ENCODE measurements at places on chromosomes 6 and 20.

- DNase-seq = peak; percentile 61
Measured at GRCh38 chr6:161444464-161444863, 170.6 kb upstream of the AGPAT4 start.

DNA sequence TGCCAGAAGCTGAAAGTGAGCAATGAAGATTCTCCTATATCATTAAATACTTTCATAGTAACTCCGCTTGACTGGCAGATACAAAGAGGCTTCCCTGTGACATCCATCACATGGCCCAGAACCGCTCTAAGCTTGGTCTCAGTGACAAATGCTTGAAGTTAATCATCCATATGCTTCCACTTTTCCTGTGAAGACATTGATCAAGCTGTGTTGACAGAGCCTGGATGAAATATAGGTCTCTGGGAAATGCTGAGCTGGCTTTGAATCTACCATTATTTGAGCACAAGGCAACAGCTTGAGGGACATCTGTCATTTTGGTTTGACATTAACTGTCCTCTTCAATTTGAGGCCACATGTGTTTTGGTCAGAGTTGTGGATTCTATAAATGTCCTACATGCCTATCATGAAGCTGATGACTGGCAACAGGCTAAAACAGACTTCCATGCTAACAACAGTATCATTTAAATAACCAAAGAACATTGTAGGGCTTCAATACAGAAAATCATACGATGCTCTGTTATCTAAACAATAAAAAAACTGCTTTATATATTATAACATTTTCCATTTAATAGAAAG is 402.2 kb upstream of the IRAK1BP1 start:
- no peak for DNase-seq

DNA sequence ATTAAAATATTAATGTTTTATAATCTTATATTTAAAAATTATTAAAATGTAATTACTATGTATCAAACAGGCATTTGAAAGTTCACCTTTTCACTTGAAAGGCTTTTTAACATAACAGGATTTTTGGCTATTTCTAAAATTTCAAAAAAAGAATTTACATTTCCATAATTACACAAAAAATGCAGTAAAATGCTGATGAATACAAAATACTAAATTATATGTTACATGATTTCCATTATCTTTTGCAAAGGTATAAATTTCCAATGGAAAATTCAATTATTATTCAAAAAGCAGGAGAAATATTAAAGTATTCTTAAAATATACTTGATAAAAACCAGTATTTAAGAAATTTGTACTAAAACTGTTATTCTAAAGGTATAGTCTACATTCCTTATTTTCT is 66.1 kb downstream of the PHIP start:
- no peak for DNase-seq

DNA sequence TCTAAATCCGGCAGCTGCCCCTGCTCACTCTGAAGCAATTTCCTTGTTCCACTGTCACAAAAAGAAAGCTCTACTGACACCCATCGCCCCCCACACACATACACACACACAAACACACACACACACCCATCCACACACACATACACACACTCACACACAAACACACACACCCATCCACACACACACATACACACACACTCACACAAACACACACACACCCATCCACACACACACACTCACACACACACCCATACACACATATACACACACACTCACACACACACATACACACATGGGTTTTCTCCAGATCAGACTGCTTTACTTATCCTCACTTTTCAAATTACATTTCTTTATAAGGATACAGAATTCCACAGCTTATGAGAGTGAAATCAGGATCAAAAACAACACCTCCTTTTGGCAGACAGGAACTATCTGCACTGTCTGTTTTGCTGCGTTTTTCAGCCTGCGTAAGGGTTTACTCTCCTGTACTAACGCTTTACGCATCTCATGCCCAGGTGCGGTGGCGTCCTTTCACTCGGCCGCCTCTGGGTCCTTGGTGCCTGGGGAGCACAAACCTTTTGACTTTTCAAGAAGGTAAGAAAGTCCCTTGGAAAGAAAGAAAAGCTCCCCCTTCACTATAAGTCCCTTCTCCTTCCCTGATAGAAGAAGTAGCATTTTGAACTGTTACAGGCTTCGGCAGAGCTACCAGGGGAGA is 8.0 kb downstream of the DACT2 start:
- DNase-seq = no peak

- no peak for DNase-seq
Measured at GRCh38 chr20:50724112-50724725, 7.2 kb upstream of the PARD6B start.

DNA sequence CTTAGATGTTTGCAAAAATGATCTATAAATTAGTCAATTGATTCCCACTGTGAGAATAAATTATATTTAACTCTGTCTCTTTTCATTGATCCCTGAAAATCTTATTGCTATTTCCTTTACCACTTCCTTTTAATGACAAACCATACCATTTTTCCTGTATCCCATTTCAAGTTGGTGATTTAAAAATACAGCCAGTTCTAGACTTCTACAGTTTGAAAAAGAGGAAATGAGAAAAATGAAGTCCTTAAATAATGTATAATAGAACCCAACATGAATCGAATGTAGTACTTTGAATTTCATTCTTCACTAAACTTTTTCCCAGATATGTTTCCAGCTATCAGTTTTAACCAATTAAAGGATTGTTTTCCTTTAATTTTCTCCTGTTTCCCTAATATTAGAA is 29.5 kb upstream of the SDHAF4 start:
- DNase-seq = no peak

GRCh38 chr6:95576218-95576997 is 927 bp upstream of the MANEA start:
- no peak for DNase-seq

GRCh38 chr6:37535759-37536490 is 36.2 kb upstream of the CCDC167 start:
- DNase-seq = no peak

- peak; percentile 40 for DNase-seq
Measured at GRCh38 chr6:45677381-45678284, 299.9 kb upstream of the SUPT3H start.

GRCh38 chr20:62787321-62787720 is 9.0 kb upstream of the MRGBP start:
- DNase-seq = no peak

DNA sequence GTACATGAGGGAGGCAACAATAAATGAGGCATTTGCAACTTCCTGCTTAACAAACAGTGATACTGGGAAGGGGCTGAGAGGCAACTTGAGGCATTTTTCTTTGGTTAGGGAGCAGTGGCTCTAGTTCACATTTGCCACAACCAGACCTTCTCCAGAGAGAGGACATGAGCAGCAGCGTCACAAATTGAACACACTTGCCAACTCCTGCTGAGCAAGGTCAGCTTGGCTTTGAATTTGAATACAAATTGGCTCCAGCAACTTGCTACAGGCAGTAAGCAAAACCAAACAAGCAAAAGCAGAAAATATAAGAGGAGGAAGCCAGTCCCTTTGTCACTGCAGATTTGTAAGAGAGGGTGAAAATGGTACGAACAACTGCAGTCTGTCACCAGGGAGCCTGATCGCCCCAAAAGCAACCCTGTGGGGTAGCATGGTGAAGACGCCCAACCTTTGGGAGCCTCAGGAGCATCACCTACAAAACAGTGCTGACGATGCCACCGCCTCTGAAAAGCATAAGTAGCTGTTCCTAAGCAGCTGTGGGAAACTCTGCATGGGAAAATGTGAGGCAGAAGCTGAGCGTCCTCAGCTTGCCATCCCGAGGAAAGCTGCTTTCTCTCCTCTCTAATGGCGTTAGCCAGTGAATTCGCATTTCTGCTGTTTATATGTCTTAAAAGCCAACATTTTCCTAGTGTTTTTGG is 378.7 kb downstream of the RNGTT start:
- DNase-seq = no peak

DNA sequence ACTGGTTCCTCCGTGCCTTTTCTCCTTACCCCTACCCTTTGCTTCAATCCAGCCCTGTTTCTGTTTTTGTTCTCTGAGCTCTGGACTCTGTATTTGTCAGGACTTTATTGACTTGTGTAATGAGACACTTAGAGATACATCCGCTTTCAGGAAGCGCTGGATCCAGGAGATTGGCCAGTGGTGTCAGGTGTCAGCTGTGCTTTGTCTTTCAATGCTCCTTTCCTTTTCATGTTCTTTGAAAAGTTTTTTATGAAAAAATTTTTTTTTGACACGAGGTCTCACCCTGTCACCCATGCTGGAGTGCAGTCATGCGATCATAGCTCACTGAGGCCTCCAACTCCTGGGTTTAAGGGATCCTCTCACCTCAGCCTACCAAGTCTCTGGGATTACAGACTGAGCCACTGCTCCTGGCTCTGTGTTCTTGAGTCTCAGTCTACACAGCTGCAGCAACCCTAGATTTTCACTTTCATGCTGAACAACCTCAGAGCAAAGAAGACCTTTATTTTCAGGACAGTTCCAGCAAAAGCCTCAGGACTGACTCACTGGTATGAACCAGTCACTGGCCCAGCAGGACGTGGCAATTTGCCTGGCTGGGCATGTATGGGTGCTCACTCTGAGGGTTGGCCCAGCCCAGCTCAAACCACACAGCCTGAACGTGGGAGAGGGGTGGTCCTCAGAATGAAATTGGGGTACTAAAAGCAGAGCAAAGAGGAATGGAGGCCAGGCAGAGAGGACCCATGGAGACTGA is 108.5 kb downstream of the DHX35 start:
- DNase-seq = peak; percentile 85

- no peak for DNase-seq
Measured at GRCh38 chr20:52631469-52631868, 340.7 kb upstream of the TSHZ2 start.

- no peak for DNase-seq
Measured at GRCh38 chr20:50350510-50351249, 159.5 kb upstream of the PTPN1 start.

DNA sequence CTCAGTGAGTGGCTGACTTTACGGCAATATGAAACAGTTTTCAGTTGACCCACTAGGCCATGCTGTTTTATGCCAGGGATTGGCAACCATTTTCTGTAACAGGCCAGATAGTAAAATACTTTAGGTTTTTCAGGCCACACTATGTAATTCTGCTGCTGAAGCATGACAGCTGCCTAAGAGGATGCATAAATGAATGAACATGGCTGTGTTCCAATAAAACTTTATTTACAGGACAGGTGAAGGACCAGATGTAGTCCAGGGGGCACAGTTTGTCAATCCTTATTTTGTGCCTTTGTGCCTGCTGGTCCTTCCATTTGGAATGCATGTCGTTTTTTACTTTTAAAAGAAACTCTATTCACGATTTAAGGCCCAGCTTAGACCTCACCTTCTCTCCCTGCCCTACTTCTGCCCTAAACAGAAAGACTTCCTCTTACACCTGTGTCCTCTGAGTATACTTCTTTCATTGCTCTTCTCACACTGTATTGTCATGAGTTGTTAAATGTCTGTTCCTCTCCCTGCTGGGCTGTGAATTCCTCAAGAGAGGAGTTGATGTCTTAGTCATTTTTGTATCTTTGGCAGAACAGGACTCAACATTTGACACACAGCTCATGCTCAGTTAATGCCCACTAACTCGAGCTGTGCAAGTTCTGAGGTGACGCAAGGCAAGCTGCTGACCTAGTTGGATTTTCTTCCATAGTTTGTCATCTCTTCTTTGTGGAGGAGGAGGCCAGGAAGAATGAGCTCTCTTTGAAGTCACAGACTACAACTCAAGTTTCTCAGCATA is 90.1 kb upstream of the MAP7 start:
- DNase-seq = peak; percentile 64

DNA sequence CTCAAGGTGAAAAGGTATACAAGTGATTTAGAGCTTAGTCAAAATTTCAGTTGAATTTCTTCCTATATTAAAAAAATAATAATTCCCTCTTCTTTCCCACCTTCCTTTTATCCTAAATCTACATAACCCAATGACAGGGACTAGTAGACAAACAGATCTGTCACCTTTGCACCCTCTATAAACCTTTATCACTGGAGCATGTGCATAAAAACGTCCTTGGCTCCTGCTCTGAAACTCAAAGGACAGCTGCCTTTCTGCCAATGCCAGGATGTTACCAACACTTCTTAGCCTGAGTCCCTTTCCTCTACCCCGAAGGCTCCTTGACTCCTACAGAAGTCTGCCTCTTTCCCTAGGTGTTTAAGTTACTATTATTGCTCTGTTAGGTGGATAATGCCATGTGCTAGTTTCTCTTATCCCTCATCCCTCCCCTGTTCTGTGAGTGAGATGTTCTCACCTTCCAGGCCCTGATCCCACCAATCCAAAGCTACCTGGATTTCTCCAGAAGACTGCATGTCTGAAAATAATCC is 4.3 kb downstream of the CLVS2 start:
- no peak for DNase-seq

DNA sequence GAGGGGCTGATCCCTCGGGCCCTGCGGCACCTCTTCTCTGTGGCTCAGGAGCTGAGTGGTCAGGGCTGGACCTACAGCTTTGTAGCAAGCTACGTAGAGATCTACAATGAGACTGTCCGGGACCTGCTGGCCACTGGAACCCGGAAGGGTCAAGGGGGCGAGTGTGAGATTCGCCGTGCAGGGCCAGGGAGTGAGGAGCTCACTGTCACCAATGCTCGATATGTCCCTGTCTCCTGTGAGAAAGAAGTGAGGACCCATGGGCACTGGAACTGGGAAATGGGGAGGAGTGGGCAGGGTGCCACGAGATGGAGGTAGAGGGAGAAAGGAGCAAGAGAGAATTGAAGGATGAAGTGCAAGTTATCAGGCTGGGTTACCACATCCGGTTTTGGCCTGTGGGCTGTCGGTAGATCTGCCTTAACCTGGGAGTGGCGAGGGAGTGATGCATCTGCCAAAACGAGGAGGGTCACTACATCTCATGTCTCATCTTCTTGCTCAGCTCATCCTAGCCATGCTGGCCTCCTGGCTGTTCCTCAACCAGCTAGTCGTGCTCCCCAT is 5.4 kb upstream of the PHF1 start:
- no peak for DNase-seq

DNA sequence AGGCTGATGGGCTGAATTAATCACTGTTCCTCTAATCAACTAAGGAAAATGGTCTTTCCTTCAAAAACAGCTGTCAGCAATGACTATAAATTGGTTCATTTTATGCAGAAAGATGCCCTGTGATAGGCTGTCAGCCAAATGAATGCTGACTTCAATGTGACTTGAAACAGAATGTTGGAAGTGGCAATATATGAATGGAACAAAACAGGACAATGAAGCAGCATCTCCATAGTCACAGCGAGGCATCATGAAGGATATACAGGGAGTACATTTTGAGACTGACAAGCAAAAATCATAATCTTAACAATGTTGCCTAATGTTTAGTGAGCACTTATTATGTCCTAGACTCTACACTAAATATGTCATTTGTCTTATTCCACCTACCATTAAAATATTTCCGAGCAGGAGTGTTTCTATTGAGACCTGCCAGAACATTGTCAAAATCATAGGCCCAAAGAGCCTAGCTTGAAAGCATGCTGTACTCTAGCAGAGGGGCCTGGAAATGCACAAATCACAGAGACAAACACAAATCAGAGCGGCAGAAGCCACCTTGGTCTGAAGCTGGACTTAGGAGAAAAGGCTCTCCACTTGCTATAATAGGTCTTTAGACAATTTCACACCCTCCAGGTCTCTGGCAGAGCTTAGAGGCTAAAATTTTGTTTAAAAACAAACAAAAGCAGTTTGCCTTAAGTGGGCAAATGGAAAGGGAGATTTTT is 63.3 kb downstream of the FAM50B start:
- no peak for DNase-seq

- peak; percentile 90 for DNase-seq
Measured at GRCh38 chr6:39892490-39893129, 41.7 kb downstream of the MOCS1 start.

GRCh38 chr6:42043787-42044475 is 6.4 kb upstream of the TAF8 start:
- DNase-seq = peak; percentile 91

Measured in AG20443 (cell line).